ENCODE measurements at places on chromosomes 3 and 15. TPM values are rescaled to one million over a fixed set of nuclear protein-coding genes. Genes with fewer than 3 reads are reported as not detected.

GRCh38 chr15:43776718-43777266 lies at the start of gene ELL3:
TSS of gene ELL3 (minus strand) at chr15:43776966. CDS start at chr15:43776901, 65 bp downstream.
- DNase-seq, result peak; percentile 89

DNA sequence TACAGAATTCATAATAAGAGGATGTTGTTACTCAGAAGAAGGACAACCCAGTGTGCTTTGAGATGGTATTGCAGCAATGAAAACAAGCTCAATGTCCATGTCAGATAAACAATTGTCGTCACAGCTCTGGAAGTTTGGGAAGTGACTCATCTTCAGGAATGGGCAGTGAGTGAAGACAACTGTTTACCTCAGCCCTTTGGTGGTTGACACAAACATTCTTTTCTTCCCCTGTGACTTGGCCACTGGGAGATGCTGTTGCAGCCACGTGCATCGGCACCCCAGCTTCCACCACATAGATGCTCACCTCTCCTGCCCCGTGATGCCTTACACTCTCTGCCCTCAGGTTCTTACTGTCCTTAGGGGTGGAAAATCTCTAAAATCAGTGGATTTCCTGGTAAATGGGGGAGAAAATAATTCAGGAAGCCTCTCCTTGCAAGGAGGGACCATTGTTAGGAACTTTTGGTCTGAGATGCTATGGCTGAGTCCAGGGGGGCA lies 114.1 kb upstream of the GALNT15 start:
- DNase-seq, result no peak

DNA sequence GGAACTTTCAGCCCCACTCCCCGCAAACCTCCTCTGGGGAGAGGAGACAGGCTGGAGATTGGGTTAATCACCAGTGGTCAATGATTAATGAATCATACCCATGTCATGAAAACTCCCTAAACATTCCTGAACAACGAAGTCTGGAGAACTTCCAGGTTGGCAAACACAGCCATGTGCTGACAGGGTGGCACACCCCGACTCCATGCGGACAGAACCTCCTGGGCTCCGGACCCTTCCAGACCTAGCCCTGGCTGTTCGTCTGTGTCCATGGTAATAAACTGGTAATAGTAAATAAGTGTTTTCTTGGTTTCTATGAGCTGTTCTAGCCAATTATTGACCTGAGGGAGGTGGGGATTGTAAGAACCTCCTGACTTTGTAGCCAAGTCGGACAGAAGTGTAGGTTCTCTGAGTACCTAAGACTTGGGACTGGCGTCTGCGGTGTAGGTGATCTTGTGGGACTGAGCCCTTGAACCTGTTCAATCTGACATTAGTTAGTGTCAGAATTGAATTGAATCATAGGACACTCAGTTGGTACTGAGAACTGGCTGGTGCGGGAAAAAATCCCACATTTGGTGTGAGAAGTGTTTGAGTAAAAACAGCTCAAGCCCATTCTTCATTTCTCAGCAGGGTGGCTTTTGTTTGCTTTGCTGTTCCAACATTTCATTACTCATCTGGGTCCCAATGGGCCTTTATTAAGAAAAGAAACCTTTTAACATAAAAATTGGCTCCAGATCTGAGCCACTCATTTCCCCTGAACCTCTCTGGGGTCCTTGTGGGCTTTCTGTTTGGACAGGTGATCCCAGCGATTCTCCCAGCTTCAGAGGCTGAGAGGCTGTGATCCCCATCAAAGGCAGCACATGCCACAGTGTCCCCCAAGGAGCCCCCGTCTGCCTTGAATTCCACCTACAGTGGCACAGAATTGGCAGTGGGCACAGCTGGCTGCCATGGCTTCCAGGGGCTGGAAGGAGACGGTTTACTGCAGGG lies 151.0 kb downstream of the TJP1 start:
- no peak for DNase-seq

DNA sequence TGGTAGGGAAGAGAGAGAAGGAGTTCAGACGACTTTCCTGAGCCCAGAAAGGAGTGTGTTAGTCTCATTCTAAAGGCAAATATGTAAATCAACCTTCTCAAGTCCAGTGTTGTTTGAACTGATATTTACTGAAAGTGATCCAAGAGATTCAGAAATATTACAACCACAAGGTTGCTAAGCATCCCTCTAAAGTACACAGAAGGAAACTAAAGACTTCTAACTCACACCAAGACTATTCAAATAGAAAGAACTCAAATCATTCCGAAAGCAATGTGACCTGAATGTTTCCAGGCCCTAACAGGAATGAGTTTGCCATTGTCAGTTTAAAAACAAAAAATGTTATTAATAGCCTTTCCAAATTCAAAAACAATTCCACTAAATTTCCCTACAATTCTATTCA lies 56.9 kb upstream of the VGLL3 start:
- no peak for DNase-seq

- DNase-seq, result no peak
Measured at GRCh38 chr3:14680716-14681115, 5.8 kb downstream of the C3orf20 start.

DNA sequence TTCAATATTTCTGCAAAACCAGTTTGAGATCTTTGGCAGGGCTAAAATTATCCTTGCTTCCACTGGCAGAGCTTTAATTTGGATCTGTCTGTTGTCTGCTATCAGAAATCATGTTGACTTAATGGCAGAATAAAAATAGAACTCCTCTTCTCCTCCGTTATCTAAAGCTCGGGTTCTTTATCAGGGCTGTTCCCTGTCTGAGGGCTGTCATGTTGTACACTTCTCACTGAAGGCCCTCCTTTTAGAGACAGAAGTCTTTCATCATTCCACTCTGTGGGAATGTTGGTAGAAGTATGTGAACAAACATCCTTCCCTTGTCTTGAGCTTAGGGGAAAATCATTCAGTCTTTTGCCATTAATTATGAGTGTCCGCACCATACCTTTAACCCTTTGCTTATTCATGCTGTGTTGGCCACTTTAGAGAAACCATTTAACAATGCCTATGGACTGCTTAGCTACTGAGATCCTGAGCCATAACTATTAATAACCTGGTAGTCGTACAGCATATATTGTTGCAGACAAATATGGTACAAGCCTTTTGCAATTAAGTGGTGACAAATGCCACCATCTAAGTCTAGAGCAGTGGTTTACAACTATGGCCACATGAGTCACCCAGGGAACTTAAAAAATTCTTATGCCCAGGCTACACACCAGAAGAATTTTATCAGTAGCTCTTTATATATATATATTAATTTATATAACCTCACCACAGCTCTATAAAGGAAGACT lies 226.0 kb upstream of the TPM1 start:
- no peak for DNase-seq

GRCh38 chr15:77181305-77182074 lies 110.6 kb upstream of the TSPAN3 start:
- DNase-seq, result no peak

SNX22 gene
- total RNA-seq, result 0.59 TPM

TMEM212 gene
- total RNA-seq, result not detected

SLC35G2 gene
- total RNA-seq, result 1.7 TPM

GOLGA8Q gene
- 0.49 TPM for total RNA-seq

PLA2G4E gene
- not detected for total RNA-seq

SCAP gene
- total RNA-seq, result 44.5 TPM
